ENCODE measurements at places on chromosomes 3 and 15.

- DNase-seq, result no peak
Observed at GRCh38 chr3:58575971-58576652, 1.1 kb downstream of the FAM107A start.

- DNase-seq, result no peak
Observed at GRCh38 chr15:40264321-40265153, 18.3 kb downstream of the ANKRD63 start.

DNA sequence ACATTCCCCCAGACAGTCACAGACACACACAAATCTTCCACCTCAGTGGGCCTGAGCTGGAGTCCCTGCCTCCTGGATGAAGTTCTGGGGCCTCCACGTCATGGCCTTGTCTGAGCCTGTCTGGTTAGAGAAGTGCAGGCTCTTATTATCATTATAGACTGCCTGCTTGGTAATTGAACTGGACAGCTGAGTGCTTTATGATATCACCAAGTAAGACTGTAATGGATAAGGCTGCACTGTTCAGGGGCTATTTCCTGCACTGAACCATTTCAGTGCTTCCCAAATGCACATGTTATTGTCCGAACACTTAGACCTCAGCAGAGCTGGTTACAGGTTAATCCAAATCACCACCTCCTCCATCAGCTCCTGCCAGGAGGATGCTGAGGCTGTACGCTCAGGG, 8.7 kb upstream of the ST6GAL1 start:
- DNase-seq, result no peak

- DNase-seq, result no peak
Observed at GRCh38 chr3:78792733-78793132, 975.1 kb downstream of the ROBO1 start.

DNA sequence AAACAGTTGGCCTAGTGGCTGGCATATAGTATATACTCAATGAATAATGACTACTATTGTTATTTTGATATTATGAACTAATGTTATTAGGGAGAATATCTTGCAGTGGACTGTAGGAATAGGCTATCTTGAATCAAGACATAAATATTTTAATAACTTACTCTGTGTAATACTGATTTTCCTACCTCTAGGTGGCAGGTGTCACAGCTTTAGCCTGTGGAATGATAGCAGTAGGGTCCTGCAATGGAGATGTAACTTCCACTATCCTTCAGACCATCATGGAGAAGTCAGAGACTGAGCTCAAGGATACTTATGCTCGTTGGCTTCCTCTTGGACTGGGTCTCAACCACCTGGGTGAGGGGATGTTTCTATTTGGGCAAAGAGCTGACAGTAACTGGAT, 6.5 kb downstream of the PSMD2 start:
- no peak for DNase-seq

DNA sequence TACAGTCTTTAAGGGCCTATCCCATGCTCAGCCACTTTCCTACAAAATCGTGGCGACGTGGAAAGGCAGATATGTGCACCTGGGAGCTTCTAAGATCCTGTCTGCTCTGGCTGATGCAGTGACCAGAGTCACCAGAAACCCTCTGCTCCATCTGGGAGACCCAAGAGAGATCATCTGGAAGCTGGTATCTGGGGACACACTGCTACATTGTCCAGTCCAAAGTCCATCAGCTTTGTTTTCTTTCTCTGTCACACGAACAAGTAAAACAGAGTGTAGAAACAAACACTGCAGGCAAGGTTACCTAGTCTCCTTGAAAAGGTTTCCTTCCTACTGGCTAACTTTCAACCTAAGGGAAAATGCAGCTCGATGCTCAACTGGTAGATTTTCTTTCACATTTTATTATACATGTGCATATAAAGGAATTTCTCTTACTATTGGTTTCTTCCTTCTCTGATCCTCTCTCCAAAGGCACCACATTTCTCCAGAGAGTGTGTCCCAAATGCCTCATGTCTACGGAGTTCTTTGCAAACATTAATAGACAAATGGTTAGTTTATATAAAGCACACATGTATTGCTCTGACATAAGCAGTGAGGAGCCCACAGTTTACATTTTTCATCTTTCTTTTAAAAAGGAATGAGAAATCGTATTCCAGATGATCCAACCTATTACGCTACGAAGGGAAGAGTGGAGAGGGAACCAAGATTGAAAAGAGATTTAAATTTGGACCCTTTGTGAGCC, 8.3 kb upstream of the GREM1 start:
- no peak for DNase-seq

GRCh38 chr3:142624341-142625152, 28.4 kb downstream of the PLS1 start:
- no peak for DNase-seq

DNA sequence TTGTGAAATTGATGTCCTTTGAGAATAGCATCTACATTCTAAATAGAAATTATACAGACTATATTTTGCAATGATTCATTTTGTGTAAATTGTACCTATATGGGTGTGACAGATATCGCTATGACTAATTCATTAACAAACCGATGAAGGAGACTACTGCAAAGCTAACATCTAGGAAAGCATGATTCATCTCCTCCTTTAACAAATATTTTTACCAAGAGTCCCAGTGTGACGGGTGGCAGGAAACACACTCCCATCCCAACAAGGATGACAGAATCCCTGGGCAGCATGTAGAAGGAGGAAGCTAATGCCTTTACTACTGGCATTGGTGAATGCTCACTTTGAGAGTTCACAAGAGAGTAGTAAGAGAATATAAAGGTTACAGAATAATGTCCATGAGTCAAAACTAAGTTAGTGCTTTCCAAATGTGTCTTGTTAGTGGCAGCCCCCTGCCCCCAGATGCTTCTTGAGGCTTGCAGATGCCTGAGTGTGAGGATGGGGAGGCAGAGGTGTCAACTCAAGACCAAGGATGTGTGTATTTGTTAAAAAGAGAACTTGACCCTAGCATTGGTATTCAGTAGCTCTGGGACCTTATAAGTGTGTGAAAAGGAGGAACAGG, 180.6 kb downstream of the FMN1 start:
- no peak for DNase-seq

GRCh38 chr3:79310016-79310415, 457.8 kb downstream of the ROBO1 start:
- no peak for DNase-seq

DNA sequence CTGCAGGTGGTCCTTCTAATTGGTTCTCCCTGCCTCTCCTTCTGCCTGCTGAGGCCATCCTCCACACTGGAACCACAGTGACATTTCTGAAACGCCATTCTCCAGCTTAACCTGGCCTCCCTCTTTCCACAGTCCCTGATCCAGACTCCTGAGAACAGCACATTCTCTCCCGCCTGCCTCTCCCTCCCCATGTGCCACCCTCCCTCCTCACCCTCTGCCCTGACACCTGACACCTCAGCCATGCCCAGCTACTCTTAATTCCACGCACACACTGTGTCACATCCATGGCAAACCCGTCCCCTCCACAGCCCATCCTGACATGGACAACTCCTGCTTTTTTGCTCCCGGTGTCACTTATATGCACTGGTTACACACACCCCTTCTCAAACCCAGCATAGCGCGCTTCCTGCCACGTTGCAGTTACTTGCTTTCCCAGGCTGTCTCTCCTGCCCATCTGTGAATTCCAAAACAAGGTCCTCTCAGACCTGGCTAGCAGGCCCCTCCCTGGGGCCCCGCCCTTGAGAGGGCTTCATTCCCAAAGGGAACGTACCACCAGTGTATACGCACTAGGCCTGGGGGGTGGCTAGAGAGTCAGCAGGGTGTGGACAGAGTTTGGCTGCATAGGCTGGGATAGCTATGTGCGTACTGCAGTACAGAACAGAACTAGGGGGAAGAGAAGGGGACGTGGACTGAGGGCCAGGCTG, 92.7 kb upstream of the BLM start:
- DNase-seq, result no peak

DNA sequence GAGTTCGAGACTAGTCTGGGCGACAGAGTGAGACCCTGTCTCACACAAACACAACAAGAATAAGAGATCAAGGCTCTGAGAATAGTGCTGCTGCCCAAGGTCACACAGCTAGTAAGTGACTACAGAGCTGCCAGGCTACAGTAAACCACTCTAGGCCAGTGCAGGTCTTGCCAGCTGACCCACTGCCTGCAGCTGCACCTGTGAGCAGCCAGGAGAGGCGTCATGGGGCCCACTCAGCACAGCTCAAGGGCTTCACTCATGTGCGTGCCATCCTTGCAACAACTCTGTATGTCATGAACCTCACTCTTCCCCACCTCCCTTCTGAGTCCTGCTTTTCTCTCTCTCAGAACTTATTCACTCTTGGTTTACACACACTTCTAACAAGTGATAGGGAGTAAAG, 176.7 kb downstream of the SMAD6 start:
- no peak for DNase-seq

DNA sequence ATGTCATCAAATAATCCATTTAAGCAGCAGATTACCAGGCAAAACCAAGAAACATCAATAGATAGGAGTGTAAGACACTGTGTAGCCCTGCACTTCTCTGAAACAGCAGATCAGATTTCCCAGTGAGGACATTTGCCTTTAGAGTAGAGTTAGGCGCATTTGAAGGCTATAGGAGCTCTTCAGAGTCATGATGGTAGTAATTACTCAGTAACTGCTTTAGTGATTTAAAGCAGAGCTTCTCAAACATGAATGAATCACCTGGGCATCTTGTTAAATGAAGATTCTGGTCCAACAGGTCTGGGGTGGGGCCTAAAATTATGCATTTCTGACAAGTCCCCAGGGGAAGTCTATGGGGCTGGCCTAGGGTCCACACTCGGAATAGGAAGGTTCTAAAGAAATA, 36.9 kb downstream of the THRB start:
- no peak for DNase-seq

GRCh38 chr3:41276191-41276590, 76.9 kb downstream of the CTNNB1 start:
- DNase-seq, result no peak

GRCh38 chr15:66098022-66098363, 155.6 kb downstream of the MEGF11 start:
- DNase-seq, result no peak

DNA sequence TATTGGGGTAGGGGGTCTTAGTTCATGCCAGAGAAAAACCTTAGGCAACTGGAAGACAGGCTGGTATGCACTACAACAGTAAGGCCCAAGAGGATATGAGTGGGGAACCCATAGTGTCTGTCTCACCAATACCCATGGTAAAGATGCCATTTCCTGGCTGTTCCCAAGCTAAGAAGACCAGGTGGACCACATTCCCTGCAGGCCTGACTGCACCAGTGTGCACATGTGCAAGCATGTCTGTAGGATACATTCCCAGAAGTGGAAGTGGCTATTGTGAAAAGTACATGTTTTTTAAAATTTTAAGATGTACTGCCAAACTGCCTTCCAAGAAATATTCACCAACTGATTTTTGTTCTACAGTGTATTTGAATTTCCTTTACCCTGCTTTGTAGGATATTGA, 207.3 kb upstream of the CTNNB1 start:
- no peak for DNase-seq

DNA sequence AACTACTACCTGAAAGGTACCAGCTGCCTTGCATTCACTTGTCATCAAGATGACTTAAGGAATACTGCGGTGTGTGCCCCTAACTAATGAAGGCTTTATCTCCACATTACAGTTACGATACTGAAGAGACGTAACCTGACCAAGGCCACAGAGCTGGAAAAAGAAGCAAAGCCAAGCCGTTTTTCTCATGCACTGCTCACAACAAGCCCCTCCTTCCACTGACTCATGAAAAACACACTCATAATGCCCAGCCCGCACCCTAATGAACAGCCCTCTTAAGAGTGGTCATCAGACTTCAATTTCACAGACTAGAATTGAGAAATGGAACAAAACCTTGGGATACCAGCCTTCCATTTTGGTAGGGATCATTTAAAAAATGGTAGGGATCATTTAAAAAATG, 11.6 kb downstream of the PSMD6 start:
- no peak for DNase-seq

- no peak for DNase-seq
Observed at GRCh38 chr3:30764281-30764680, 130.2 kb downstream of the GADL1 start.

GRCh38 chr3:179116816-179117215, 31.3 kb upstream of the PIK3CA start:
- no peak for DNase-seq

All from GM13977 (cell line).